ENCODE measurements at places on chromosomes 2 and 18. TPM values are rescaled to one million over a fixed set of nuclear protein-coding genes. Genes with fewer than 3 reads are reported as not detected.

Gene C1GALT1C1L
- 2.1 TPM for total RNA-seq

Gene MYO3B
- not detected for total RNA-seq

Gene PDCL3
- 41.3 TPM for total RNA-seq

Gene TMEM178A
- total RNA-seq: not detected

Gene ANKRD30BL
- total RNA-seq: not detected

Gene ROCK2
- total RNA-seq: 44.6 TPM

Gene ABCB11
- not detected for total RNA-seq

Gene SLC11A1
- not detected for total RNA-seq

Gene ZSCAN30
- total RNA-seq: 20.2 TPM

Gene GATA6
- total RNA-seq: 4.3 TPM

Gene ANTXR1
- 57.0 TPM for total RNA-seq

Gene GALNT14
- total RNA-seq: not detected

Gene KRCC1
- total RNA-seq: 41.7 TPM

Gene APCDD1
- total RNA-seq: not detected

Gene RFTN2
- 0.12 TPM for total RNA-seq

Gene IL37
- not detected for total RNA-seq

Gene HOXD4
- total RNA-seq: 3.9 TPM

Gene ALKAL2
- not detected for total RNA-seq

Gene IL36B
- not detected for total RNA-seq

Gene SATB2
- total RNA-seq: 8.8 TPM

Gene RUFY4
- total RNA-seq: not detected

Gene LOXHD1
- not detected for total RNA-seq

Gene ALPP
- total RNA-seq: 0.84 TPM

Gene MYCN
- total RNA-seq: not detected

Gene TUBA3E
- total RNA-seq: not detected

Gene FIGN
- 2.2 TPM for total RNA-seq

Gene SNORC
- total RNA-seq: 0.86 TPM

Gene SLC16A14
- not detected for total RNA-seq

Gene SLC38A11
- not detected for total RNA-seq

Gene CCDC68
- total RNA-seq: not detected

Gene EVX2
- not detected for total RNA-seq

Gene INO80C
- 9.6 TPM for total RNA-seq

Gene XIRP2
- total RNA-seq: 1.9 TPM

Gene DPYSL5
- total RNA-seq: 9.1 TPM

Gene LYG1
- not detected for total RNA-seq

Gene PROM2
- total RNA-seq: 1.3 TPM

Gene NGEF
- 37.5 TPM for total RNA-seq

Gene YIPF4
- total RNA-seq: 51.5 TPM

Gene REG3A
- not detected for total RNA-seq

Gene ADAM23
- 4.9 TPM for total RNA-seq

Gene SERPINB3
- not detected for total RNA-seq

Gene GKN2
- total RNA-seq: 0.24 TPM

Gene FSHR
- not detected for total RNA-seq

Gene MALL
- 184 TPM for total RNA-seq

Gene TMX3
- 24.7 TPM for total RNA-seq

Gene SLC35F5
- total RNA-seq: 82.8 TPM

Gene COA5
- 47.4 TPM for total RNA-seq

Gene FAM237A
- not detected for total RNA-seq

Gene RSAD2
- 2.8 TPM for total RNA-seq
